Stimulated activated CD4-positive, alpha-beta T cell treated with anti-CD3 and anti-CD28 coated beads, TNF-alpha, amount 100 ng/mL, for 48 hours (primary cell): ENCODE measurements at places on chromosomes 3 and 15.

DNA sequence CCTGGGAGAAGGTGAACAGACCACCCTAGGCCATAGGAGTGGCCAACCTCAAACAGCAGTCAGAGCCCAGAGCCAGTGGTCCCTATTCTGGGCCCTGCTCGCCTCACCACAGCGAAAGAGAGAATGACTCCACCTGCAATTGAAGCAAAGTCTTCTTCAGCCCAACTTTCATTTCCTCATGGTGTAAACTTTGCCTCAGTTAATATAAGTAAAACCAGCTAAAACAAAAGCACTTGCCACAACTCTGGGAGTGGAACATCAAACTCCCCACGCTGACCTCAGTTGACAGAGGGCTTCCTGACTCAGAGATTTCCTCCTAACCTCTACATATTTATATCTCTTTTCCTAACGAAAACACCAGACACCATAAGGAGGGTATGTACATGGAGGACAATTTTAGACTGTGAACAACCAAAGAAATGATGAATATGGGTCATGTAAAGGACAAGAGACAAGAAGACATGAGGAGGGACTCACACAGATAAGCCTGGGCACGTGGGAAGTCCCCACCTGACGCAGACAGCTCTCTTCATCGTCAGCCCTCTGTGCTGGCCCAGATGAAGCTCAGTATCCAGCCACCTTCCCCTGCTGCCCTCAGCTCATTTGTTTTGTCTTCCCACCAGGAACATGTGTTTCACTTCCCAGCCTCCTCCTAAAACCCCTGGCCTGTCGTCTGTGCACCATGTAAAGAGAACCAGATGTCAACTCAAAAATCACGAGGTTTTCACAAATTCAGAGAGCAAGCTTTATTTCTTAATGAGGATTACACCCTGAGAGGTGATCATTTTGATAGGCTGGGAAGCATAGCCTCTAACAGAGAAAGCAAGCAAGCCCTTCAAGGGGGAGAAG, 140.9 kb downstream of the KCNMB2 start:
- no peak for DNase-seq

GRCh38 chr3:73431183-73431900, 193.4 kb downstream of the PDZRN3 start:
- no peak for DNase-seq

- no peak for DNase-seq
Observed at GRCh38 chr3:13666781-13667709, 118.1 kb downstream of the FBLN2 start.

GRCh38 chr3:100032243-100032642, 82.1 kb downstream of the FILIP1L start:
- DNase-seq: no peak
